ENCODE measurements at places on chromosomes 4 and X.

DNA sequence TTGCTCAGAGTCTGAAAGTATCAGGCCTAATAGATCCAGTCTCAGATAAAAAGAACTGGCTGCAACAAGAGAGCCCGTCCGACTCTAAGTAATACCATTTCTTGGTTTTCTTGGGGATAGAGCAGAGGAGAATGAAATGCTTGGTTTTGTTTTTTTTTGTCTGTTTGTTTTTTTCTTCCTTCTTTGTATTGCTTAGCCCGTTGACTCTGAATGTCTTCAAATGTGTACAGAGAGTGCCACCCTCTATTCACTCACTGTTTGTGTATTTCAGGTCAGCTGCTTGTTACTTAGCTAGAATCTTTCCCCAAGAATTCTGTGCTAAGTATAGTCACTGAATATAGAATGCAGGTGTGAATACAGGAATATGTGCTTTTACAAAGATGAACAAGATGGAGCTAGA lies 5.7 kb upstream of the TMEM156 start:
- DNase-seq = no peak

- no peak for DNase-seq
Measured at GRCh38 chr4:48361012-48361400, 19.7 kb downstream of the SLAIN2 start.

DNA sequence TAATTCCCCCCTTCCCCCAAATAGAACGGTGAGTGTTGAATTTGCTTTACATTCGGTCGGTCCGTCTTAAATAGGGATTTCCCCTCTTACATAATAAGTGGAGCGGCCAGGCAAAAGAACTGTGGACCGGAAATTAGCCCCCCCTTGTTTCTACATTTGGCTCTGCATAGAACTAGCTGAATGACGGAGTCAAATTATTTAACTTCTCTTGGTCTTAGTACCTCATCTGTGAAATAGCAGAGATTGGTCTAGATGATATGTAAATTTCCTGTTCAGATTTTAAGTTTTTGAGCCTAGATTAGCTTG lies 1.3 kb downstream of the SPATA18 start:
- no peak for DNase-seq

DNA sequence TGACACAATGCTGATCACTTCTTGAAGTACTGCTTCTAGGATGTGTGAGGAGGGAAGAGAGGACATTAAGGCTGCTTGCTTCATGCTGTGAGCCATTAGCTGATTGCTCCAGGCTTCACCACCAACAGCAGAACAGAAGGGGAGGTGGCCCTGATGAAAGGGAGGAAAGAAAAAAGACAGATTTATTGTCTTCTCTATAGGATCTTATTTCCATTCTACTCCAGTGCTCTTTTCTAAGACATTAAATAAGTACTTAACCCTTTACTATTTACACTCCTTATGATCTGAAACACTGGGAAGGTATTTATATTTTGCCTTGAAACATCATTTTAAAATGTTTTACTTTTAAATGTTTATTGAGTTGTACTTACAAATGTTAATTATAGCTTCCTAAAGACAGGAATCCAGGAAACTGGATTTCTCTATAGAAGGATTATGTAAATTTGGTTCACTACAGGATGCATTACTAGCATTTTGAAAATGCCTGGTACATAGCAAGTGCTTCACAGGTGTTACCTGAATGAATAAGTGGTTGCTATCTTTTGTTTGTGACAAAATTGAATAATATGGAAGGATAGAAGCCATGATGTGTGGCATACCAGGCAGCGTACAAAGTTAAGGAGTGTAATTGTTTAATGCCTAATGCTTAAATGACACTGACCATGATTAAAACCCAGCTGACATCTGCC lies 680.9 kb upstream of the ATOH1 start:
- DNase-seq = no peak

DNA sequence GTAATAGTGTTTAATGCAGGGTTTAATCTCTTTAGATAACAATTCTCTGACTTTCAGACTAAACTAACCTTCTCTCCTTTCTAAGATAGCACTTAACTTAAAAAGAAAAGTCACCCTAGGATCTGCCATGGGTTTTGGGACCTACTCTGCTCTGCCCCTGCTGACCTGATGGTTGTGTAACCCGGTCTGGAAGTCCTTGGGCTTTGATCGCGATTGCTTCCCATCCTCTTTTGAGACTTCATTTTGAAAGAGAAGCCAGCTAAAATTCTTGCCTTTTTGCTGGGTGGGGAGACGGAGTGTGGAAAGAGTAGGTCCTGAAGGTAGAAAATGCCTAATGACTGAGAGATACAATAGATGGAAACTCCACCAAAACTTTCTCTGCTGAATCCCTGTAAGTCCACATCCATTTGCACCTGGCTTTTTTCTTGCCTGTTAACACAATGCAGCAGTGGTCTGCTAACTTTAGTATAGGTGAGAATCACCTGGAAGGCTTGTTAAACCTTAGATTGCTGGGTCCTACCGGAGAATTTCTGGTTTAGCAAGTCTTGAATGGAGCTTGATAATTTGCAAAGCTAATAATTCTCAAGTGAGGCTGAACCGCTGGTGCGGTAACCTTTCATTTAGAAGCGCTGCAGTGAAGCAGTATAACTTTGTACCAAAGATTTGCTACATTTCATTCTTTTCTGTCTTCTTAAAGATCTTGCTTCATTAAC lies 45.6 kb upstream of the CCSER1 start:
- no peak for DNase-seq

- no peak for DNase-seq
Measured at GRCh38 chrX:42135583-42136228, 212.4 kb upstream of the CASK start.

- no peak for DNase-seq
Measured at GRCh38 chrX:155613927-155614559, 1.3 kb upstream of the TMLHE start.

DNA sequence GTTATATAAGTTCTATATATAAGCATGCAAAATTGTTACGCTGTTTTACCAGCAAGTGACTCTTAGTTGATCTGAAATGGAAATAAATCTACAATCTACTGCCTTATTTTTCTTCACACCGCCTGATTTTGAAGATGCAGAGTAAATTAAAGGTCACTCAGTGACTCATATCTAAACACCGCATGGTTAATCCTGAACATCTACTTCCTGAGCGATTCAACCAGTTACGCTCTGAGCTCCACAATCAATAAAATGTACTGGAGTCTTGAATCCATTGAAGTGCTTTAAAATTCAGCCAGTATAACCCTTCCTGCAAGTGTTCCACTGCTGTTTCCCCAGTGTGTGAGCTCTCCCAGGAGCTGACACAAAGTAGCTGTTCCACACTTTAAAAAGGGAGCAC lies 192.8 kb downstream of the SLC7A11 start:
- DNase-seq = no peak

- DNase-seq = no peak
Measured at GRCh38 chrX:34813618-34814017, 129.0 kb upstream of the FAM47B start.

DNA sequence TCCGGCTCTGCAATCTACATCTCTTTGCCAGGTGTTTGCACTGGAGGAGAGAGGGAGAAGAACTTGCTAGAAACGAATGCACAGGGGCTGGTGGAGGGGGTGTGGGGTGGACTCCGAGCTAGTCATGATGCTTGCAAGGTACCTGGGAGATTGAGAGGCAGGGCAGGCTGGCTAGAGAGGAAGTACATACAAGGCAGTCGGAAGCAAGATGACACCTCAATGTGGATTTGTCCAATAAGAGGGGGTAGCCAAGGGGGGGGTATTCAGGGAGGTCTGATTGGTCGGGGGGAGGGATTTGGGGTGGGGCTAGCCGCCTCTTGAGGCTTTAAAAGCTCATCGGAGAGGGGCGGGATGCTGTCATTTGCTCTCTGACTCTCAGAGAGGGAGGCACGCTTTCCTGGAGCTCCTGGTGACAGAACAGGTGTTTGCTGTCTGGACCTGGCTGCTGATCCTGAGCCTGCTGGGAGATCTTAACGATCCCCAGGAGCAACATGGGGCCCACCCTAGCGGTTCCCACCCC lies at the start of gene GPR50:
GPR50 (plus strand) TSS at position 354 of the 520 bp plus-strand sequence; CDS start at position 492, 138 bp downstream.
- DNase-seq = no peak

GRCh38 chrX:153327561-153327960 lies 6.0 kb upstream of the PNMA6F start:
- no peak for DNase-seq

DNA sequence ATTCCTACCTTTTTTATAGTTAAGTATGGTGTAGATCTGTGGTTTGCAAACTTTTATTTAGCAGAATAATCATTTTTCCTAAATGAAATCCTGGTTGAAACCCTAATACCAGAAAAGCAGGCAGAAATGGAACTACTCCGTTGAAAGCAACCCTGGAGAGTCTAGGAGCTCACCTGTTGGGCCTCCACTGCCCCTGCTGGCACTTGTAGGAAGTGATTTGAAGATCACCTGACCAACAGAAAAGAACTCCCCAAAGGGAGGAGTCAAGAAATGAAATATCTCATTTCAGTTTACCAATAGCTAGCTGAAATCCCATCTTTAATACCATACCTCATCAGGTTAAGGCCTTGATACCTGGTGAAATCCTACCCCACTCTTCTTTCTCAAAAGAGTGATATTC lies 277.1 kb downstream of the KLHL13 start:
- no peak for DNase-seq

- no peak for DNase-seq
Measured at GRCh38 chr4:86261636-86262035, 98.2 kb downstream of the MAPK10 start.

DNA sequence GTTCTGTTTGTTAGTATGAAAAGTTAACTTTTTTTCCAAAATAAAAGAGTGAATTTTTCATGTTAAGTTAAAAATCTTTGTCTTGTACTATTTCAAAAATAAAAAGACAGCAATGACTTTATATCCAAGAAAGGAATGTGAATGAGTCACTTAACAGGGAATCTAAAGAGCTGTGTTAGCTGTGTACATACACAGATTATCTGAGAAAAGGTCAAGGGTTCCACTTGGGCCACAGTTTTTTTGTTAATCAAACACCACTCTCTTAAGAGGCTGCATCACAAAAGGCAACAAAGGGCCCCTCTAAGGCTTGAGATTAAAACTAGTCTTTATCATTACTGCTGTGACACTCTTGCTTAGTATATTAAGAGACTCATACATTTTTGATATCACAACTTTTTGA lies 82.1 kb downstream of the FIP1L1 start:
- DNase-seq = no peak

DNA sequence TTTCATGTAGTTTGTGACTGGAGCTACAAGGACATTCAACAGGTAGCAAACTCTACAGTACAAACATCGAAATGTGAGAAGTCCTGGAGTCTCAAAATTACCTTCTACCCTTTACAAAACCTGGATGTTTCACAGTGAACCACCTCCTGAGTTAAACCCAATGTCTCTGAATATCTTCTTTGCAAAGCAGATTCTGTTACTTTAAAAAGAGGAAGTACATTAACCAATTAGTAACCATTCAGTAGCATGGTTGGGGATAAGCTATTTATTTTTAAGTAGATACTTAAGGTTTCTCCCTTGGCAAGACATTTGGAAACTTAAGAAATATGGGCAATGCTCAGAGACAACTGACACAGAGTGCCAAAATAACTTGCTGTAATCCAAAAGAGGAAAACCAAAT lies 371.9 kb upstream of the NWD2 start:
- no peak for DNase-seq
